ENCODE measurements at places on chromosomes 16 and 17.

- no peak for DNase-seq
Measured at GRCh38 chr17:38872027-38872511, 2.2 kb downstream of the LASP1 start.

DNA sequence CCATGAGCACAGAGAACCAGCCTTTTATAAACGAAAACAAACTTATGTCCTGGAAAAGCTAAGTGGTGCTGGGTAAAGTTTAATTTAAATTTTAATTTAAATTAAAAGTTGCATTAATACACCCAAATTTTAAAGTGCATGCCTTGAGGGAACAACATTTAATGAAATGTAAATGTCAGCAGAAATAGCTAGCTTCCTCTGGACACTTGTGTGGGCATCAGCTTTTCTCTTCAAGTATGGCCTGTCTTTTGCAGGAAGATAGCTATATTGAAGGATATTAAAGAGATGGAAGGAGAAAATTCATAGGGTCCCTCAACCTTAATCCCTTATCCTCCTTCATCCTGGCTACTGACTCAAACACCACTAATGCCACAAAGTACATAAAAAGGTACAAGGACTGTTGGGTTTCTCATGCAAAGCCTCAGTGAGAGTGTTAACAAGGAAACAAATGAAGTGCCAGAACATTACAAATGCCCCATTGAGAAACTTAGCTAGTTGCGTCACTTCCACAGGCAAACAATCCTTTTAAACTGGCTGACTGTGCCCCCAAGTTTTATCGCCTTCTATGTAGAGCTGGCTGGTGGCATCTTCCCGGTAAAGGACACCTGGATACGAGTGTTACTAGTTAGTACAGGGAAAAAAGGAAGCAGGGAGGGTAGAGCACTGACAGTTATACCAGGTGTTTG, 14.1 kb downstream of the PHF12 start:
- no peak for DNase-seq

- DNase-seq = no peak
Measured at GRCh38 chr16:14280541-14280940, 209.4 kb downstream of the MRTFB start.

DNA sequence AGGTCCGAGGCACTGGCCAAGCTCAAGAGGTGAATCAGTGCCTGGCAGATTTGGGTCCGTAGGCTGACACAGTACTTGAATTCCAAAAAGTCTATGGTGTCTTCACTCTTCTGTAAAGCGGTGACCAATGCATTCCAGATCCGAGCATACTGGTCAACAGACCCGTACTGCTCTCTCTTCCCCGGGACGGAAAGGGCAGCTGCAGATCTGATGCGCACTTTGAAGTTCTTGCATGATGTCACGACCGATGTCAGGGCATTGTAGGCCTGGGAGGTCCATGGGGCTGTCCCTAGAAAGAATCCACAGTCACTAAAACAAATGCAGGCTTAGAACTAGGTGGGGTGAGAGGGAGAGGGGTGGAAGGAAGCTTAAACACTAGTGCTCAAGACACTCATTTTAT, 34.9 kb downstream of the HEATR6 start:
- DNase-seq = no peak

- no peak for DNase-seq
Measured at GRCh38 chr17:45663772-45664171, 120.3 kb upstream of the CRHR1 start.

DNA sequence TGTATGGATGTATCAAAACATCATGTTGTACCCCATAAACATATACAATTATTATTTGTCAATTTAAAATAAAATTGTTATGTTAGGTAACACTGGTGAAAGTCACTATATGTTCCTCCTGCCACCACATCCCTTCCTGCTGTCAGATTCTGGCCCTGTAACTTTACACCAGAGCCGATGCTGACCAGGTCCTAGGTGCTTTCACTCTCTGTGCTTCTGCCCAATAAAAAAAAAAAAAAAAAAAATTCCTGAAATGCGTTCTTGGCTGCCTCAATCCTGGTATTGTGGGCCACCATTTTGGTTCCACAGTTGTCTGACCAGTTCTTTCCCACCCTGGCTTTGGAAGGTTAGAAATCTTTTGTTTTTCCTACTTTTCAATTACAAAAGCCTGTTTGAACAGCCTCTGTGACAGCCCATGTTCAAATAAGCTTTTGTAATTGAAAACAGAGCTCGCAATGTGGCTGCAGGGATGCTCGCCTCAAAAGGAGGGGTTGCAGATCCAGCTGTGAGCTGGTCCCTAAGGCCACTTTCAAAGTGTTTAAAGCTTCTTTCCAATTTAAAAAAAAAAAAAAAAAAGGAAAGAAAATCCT, 831.0 kb upstream of the EEF2KMT start:
- peak; percentile 19 for DNase-seq
